ENCODE measurements at places on chromosomes 6 and 20.

DNA sequence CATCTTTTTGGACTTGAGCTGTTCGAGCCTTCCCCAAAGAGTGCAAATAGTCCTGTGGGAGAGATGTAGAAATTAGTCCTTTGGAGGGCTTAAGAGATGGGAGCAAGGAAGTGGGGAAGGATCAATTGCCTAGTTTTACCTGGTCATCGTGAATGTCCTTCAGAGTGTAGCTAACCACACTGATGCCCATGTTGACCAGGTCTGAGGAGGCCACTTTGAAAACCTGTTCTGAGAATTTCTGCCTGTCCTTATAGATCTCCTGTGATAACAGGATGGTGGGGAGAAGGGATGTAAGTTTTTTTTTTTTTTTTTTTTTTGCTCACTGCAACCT, 2.0 kb downstream of the FLOT1 start:
- DNase-seq: no peak

DNA sequence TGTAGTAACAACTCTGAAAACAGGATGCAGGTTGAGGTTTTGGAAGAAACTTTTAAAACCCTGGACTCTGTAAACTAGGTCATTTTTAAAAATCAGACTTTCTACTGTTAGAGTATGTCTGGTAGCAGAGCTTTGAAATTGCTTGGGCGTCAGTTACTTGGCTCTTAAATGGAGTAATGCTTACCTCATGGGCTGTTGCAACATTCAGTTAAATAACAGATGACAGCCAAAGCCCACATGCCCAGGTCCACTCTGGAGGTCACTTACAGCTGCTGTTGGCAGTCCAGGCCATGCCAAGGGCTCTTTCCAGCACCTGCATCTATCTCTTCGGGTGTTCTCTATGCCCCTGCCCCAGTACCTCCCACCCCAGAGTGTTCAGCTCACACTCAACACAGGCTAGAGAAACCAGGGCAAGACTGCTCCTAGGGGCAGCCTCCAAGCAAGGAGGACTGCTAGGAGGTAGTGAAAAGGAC, 96.4 kb downstream of the BANF2 start:
- DNase-seq: no peak

- no peak for DNase-seq
Measured at GRCh38 chr6:16912756-16913155, 151.5 kb upstream of the ATXN1 start.

GRCh38 chr6:138885156-138885819, 89.4 kb downstream of the ECT2L start:
- DNase-seq: no peak

DNA sequence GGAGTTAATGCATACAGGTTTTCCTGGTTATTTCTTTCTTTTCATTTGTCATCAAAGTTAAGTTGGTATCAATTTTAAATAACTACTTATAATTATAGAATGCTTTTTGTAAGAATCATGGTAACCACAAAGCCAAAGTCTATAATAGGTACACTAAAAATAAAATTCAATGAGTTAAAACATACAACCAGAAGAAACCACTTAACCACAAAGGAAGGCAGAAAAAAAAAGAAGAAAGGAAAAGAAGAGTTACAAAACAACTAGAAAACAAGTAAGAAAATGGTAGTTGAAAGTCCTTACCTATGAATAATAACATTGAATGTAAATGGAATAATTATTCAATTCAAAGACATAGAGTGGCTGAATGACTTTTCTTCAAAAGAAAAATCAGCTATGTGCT, 45.6 kb downstream of the THBS2 start:
- DNase-seq: no peak

GRCh38 chr20:59725476-59726280, 121.3 kb downstream of the PHACTR3 start:
- DNase-seq: no peak

DNA sequence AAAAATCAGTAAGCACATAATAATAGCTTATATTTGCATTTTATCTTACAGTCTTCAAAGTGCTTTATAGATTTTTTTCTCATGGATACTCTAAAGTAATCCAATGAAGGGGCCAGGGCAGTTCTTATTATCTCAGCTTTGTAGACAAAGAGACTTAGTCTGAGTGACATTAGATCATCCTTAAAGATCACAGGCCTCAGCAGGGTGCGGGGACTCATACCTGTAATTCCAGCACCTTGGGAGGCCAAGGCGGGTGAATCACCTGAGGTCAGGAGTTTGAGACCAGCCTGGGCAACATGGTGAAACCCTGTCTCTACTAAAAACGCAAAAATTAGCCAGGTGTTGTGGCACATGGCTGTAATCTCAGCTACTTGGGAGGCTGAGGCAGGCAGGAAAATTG, 14.5 kb downstream of the FERMT1 start:
- DNase-seq: no peak

- DNase-seq: no peak
Measured at GRCh38 chr20:57504411-57504810, 20.5 kb downstream of the CTCFL start.

GRCh38 chr6:16135066-16135465, 6.2 kb downstream of the MYLIP start:
- no peak for DNase-seq

- DNase-seq: no peak
Measured at GRCh38 chr6:137522198-137522798, 28.1 kb upstream of the OLIG3 start.

DNA sequence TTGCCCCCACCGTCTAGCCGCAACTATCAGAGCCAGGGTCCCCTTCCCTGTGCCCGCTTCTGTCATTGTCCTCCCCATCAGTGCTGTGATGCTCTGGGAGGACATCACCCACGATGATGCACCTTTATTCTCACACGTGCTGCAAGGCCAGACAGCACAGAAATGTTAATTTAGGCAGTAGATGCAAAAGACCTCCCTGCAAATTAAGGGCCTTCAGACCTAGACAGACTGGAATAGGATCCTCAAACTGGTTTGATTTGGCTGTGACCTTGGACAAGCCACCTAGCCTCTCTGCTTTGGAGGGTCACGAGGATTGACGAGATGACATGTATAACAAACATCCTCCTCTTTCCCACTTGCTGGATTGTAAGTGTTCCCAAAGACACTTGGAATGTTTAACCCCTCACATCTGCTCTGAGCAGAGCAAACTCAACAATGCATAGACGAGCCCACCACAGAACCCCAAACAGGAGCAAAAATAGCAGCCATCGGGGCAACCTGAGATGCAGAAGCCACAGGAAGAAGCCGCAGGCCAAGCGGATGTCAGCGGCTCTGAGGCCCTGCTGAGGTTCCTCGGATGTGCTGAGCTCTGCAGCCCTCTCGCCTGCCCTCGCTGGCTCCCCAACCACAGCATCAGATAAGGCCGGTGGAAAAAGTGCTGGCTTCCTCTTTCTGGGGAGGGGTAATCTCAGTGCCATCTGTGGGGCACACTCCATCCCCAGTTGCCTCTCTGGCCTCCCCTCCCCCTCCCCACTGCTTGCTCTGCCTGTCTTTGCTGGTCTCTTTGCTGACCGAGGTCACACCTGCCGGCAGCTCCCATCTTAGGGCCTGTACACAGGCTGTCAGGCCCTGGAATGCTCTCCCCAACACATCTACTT, 35.3 kb downstream of the TOX2 start:
- no peak for DNase-seq

DNA sequence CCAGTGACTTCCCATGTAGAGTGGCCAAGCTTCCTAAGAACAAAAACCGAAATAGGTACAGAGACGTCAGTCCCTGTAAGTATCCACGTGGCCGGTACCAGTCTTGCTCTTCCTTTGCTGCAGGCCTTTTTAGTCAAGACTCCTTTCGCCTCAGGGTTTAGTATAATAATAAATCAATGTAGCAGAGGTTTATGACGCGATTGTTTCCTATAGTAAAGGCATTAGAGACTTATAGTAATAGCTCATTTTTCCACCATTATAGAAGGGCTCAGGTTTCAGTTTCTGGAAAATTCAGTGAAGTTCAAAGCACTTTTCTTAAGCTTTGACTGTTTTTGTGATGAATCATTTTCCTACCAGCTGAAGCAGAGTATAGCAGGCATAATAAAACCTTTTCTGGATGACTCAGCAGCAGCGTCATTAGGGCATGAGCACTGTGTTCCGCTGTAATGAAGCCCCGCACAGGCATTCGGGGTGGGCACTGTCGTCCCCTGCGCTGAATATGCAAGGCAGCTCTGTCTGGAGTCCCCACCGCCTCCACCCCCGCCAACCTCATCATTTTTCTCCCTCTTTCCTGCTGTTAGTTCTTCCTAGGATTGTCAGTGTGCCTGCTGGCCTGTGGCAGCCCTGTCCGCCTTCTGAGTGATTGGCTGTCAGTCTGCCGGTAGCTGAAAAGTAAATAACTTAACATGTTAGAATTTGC, 51.3 kb downstream of the PTPN1 start:
- no peak for DNase-seq

- no peak for DNase-seq
Measured at GRCh38 chr6:21591446-21591845, 2.1 kb upstream of the SOX4 start.

GRCh38 chr20:642398-643174, 10.4 kb downstream of the SRXN1 start:
- DNase-seq: no peak

GRCh38 chr6:165910184-165910966, 247.3 kb upstream of the PDE10A start:
- DNase-seq: no peak

DNA sequence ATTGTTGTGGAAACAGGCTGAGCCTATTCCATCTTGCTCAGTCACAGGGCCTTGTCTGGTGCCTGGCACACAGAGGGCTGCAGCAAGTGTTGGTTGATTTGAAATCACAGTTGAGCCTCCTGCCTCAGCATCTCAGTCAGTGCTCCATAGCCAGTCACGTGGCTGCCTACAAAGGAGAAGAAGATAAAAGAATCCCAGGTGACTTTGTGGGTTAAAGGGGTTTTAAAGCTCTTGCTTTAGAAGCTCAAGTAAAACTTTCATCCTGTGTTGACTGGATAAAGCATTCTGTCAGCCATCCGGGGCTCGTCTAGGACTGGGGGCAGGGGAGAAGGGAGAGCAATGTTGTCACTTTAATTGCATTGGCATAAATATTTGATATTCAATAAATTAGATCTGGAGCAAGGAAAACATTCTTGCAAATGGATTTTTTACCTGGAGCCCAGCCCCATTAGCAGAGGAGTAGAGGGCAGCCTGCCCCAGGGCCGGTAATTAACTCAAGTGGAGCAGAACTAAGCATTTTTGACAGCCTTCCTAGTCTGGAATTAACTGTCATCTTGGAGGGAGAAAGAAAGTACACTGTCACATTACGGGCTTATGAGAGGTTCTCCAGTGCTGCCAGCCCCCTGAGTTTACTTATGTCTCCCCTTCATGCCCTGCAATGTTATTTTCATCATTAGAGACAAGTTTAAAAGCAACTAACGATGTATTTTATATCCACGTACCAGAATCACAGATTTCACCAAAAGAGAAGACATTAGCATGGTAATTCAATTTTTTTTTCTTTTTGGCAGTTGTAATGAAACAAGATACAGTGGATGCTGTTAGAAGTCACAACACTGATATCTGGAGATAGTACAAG, 71.7 kb upstream of the GTSF1L start:
- no peak for DNase-seq

DNA sequence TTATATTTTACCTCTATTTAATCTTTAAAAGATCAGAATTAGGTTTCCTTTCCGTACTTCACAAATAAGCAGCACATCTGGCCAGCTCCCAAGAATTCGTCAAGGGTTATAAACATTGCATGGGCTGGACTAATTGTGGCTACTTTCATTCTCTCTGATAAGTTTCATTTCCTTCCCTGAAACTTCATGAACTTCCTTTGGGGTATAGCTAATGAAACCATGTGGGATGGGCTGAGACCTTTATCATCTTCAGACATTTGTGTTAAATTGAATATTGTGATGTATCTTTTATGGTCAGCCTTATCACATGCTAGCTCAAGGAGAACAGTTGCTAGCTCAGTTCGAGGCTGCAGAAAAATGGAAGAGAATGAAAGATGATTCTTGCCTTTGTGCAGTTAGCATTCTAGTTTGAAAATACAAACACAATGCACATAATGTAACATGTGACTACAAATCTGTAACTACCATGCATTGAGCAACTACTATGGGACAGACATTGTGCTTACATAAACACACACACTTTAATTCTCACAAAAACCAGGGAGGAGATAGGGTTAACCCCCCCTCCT, 1.7 kb upstream of the GMPR start:
- no peak for DNase-seq

DNA sequence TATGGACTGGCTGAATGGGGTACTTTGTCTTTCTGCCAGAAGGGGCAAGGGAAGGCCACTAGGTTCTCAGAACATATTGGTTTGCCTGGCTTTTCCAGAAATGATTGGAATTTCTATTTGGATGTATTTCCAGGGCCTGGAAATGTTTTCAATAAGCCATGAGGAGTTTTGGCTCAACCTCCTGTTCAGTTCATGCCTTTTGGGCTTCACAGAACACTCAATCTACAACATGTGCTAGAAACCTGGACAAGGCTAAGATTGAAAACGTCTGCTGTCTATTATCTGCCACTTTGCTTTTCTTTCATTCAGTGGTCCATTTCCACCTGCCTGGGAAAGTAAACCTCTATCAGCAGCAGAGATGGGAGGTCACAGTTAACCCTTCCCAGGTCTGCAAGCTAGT, 793.4 kb downstream of the TENT5A start:
- DNase-seq: no peak

Data from NCI-H187 (cell line).